EL (cell line): ENCODE measurements at places on chromosomes 12 and 14.

DNA sequence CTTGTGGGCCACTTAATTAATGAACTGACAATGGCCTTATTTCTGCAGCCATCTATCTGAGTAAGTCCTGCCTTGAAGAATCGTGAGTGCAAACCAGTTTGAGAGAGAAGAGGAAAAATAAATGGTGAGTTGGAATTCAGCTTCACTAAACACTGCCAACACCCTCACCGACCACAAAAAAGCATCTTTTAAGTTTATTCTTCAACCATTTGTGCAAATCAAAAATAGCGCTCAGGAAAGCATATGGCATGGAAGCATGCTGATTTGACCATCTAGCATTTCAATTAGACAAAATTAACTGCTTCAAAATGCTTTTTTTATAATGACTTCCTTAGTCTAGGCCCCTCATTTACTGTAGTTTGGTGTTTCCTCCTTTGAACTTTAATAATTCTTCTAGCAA lies 294.0 kb downstream of the PPFIA2 start:
- no peak for DNase-seq

GRCh38 chr12:46933947-46934346 lies 108.2 kb upstream of the SLC38A4 start:
- DNase-seq = peak; percentile 62

GRCh38 chr12:32000373-32001005 lies 41.3 kb downstream of the RESF1 start:
- no peak for DNase-seq

DNA sequence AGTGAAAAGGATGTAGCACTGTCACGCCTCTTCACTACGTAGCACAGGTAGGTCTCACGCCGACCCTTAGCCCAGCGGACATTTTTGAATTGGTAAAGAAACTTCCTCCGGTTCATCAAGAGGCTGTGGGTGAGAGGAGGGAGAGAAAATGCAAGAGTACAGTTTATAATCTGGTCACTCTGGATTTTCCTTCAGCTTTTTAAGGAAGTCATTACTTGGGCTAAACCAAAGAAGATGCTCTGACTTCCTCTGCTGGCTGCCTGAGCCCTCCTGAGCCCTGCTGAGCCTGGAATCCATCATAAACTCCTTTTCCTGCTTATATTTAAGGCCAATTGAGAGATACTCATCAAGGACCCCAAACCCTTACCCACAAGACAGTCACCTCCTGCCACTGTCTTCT lies 5.8 kb downstream of the AICDA start:
- no peak for DNase-seq

DNA sequence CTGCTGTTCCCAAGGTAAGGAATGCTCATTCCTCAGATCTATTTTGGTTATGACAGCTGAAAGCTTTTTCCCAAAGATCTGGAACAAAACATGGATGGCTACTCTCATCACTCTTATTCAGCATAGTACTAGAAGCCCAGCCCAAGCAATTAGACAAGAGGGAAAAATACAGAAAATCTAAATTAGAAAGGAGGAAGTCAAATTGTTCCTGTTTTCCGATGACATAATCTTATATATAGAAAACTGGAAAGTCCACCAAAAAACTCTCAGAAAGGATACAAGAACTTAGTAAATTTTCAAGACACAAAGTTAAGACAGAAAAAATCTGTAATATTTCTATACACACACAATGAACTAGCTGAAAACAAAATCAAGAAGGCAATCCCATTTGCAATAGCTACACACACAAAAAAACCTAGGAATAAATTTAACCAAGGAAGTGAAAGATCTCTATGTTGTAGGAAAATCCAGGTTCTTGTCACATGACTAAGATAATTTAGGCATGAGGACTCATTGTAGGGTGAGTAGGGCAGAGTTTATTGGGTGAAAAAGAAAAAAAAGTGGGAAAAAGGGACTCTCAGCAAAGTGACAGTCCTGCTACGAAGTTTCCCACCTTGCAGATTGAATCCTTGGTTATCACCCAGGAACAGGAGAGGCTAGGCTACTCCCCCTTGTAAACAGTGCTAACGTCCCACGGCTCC lies 28.6 kb upstream of the KLRB1 start:
- no peak for DNase-seq

- no peak for DNase-seq
Measured at GRCh38 chr12:78157199-78157598, 326.5 kb downstream of the NAV3 start.

DNA sequence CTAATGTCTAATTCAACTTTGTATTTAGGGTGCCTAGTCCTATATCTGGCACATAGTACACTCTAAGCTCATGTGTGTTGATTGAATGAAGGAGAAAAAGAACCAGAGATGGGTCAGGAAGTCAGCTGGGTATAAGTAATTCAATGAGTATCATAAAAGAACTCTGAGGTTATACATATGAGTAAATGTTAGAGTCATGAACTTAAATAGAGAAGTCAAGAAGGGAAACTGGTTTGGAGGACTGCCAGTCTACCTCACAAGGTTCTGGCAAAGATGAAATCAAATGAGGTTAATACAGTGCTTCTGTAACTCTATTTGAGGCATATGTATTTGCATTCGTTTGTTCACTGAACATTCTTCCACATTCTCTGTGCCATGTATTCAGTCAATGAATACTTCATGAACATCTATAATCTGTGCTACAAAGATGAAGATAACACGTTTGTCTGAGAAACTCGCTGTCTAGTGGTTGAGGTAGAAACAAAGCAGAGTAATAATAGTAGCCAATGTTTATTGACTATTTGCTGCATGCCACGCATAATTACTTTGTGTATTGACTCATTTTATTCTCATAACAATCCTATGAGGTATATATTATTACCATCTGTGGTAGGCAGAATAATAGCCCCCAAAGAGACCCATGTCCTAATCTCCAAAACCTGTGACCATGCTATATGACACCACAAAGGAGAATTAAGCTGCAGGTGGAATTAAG lies 88.9 kb downstream of the PTGER2 start:
- DNase-seq = peak; percentile 36

- no peak for DNase-seq
Measured at GRCh38 chr14:73744874-73745529, 30.8 kb upstream of the PNMA1 start.

DNA sequence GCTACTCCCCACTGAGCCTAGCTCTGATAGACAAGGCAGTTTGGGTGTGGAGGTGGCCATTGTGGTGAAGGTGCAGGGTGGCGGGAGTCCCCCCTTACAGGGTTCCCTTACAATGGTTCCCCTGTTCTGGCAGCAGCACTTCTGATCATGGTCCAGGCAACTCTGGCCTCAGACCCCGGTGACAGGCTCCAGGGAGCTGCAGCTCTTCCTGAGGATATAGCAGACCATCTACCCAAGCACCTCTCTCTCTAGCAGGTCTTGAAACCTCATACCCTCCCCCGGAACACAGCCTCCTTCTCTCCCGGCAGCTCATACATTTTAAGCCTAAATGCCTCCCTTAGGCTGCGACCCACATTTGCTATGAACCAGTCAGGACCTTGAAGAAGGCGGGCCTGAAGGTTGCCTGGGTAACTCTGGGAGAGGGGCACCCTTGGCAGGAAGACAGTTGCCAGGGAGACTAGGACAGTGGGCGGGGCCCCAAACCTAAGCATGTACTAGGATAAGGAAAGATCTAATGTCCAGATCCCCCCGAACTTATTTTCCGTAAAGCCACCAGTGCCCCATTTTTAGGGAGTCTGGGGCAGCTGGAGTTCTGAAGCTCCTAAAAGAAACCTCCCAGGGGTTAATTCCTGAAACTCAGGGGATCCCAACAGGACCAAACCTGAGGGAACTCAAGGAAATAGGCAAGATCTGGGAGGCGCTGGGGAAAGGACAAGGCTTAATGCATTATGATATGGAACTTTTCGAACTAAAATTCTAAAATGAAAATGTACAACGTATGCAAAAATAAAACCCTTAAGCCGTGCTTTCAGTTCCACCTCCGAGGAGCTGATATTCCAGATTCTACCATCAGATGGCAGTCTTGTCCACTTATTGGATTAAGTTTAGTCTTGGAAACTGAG lies 4.5 kb upstream of the GDF11 start:
- peak; percentile 89 for DNase-seq

GRCh38 chr14:96117960-96118359 lies 78.8 kb downstream of the C14orf132 start:
- no peak for DNase-seq

DNA sequence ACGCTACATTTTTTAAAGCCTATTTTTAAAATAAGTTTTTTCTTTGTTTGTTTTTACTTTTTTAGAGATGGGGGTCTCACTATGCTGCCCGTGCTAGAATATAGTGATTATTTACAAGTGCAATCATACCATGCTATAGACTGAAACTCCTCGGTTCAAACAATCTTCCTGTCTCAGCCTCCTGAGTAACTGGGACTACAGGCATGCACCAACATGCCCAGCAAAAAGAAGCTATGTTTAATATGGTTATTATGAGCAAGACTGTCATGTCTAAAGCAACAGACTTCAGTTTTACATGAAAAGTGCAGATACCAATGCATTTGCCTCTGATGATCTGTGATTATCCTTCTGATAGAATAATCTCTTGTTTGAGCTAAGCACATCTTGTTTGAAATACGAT lies 45.6 kb upstream of the SGPP1 start:
- DNase-seq = no peak

GRCh38 chr14:63499701-63500250 lies 43.4 kb downstream of the PPP2R5E start:
- peak; percentile 42 for DNase-seq

DNA sequence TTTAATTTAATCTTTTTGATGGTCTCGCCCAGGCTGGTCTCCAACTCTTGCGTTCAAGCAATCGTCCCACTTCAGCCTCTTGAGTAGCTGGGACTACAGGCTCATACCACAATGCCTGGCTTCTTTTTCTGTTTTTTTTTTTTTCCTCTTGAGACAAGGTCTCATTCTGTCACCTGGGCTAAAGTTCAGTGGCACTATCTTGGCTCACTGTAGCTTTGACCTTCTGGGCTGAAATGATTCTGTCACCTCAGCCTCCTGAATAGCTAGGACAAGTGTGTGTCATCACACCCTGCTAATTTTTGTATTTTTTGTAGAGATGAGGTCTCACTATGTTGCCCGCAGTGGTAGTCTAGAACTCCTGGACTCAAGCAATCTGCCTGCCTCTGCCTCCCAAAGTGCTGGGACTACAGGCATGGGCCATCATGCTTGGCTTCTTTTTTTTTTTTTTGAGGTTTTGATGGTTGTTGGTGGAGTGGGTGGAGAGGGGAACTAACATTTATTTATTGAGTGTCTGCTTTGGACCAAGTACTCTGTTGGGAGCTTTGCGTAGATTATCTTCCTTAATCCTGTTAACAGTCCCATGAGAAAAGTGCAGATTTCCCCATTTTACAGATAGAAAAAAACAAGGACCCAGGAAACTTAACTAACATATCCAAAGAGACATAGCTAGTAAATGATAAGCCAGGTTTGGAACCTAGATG lies 102.0 kb downstream of the DIP2B start:
- DNase-seq = no peak

DNA sequence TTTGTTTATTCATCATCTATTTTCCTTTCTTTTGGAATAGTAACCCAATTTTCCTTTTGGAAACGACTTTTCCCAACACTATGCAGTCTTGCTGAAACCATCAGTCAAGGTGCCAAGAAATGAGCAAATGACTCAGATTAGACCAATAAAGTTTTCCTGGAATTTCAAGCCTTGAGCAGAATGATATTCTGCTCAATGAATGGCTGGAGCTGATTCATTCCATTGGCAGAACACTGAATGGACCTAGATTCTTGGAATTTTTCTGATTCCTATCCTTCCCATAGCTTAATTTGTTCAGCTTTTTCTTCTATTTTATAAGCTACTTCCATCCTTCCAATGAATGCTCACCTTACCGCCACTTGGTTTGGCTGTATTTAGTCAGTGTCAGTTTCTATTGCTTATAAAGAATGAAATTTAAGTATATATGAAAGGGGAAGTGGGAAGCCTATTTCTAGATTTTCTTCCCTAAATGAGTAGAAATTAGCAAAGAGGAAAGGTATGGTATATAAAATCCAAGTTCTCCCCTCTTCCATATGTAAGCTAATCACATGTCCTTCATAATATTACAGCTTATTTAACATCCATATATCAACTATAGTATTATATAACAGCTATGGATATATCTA lies 89.0 kb downstream of the C14orf39 start:
- DNase-seq = peak; percentile 17

DNA sequence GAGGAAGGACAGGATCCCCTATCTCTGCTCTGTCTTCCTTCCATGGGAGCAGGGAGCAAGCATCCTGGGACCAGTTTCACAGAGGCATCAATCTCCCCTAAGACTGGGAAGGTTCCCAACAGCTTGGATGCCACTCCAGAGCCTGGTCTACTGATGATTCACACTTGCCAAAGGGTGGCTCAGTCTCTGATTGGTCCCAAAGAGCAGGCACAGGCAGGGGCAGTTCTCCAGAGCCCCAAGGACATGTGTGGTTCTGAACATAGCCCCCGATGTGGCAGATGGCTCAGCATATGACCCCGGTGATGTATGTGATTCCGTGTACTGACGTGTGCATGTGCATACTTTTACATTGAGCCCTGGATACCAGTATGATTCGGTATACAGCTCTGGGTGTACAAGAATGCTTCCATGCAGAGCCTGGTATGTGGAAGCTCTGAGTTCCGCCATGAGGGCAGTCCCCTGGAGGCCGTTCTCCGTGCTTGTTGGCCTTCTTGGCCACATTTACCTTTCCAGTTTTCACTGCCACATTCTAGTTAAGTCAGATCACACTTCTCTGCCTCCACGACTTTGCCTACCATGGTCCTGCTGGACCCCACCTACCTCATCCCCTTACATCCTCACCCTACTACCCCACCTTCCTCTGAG lies 21.2 kb downstream of the ITGA7 start:
- DNase-seq = peak; percentile 21

GRCh38 chr14:90397425-90398314 lies 841 bp downstream of the CALM1 start:
- peak; percentile 68 for DNase-seq

GRCh38 chr12:24062642-24063245 lies 113.3 kb upstream of the SOX5 start:
- no peak for DNase-seq

DNA sequence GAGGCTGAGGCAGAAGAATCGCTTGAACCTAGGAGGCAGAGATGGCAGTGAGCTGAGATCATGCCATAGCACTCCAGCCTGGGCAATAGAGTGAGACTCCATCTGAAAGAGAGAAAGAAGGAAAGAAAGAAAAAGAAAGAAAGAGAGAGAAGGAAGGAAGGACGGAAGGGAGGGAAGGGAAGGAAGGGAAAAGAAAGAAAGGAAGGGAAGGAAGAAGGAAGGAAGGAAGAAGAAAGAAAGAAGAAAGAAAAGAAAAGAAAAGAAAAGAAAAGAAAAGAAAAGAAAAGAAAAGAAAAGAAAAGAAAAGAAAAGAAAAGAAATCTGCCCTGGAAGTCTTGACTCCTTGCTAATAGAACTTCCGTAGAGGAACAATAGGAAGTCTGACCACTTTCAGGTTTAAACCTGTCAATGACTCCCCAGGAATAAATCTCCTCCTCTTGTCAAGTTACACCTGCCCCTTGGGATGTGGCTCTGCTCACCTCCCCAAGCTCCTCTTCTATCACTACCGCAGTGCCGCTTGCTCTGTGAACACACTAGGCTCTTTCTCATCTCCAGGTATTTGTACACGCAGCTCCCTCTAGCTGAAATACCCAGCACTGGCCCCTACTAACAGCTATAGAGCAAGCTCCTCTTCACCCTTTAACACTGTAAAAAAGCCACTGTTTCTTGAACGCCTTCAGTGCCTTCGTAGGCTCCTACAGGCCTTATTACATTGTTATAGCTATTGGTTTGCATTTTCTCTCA lies 773.1 kb upstream of the TBX3 start:
- no peak for DNase-seq
